ENCODE measurements at places on chromosomes 4 and X. TPM values are rescaled to one million over a fixed set of nuclear protein-coding genes. Genes with fewer than 3 reads are reported as not detected.
A peak's percentile ranks its signal among the peaks of the same experiment; 100 is the strongest.

DNA sequence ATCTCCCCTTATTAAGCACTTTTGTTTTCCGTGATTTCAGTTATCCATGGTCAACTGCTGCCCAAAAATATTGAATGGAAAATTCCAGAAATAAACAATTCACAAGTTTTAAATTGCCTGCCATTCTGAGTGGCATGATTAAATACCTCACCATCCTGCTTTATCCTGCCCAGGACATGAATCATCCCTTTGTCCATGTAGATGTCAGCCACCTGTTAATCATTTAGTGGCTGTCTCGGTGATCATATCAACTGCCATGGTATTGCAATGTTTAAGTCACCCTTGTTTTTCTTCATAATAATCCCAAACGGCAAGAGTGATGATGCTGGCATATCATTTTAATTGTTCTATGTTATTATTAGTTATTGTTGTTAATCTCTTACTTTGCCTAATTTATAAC is 79.8 kb upstream of the LHFPL1 start:
- no peak for DNase-seq

DNA sequence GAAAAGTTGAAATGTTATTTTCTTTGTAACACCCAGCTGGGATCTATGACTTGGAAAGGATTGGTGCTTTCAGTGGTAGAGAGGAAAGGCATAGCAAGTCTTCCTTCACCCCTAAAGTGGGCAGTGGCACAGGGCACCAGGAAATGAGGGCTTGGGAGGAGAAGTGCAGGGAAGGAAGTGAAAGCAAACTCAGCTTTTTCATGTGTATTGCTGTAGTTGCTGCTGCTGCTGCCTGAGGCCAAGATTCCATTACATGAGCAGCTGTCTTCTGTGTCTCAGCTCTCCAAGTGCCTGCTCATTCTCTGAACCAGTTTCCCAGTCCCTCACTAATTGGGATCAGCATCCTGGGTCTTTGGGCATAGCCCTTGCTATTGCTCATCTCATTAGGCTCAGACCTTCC is 2.6 kb downstream of the HCCS start:
- DNase-seq: no peak

- DNase-seq: no peak
Measured at GRCh38 chr4:2787230-2788100, 5.4 kb upstream of the SH3BP2 start.

DNA sequence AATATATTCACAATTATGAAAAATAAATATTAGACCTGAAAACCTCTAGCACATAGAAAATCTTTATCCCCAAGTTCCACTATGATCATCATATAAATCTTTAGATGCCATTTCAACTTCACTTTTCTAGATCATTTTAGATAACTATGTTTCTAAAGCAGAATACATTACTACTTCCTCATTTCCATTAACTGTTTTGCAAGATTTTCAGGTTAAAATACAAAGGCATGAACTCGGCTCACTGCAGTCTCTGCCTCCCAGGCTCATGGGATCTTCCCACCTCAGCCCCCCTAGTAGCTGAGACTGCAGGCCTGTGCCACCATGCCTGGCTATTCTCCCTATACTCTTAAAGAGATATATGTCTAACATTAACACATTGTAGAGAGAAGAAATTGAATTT is 1365.9 kb upstream of the AGA start:
- no peak for DNase-seq

DNA sequence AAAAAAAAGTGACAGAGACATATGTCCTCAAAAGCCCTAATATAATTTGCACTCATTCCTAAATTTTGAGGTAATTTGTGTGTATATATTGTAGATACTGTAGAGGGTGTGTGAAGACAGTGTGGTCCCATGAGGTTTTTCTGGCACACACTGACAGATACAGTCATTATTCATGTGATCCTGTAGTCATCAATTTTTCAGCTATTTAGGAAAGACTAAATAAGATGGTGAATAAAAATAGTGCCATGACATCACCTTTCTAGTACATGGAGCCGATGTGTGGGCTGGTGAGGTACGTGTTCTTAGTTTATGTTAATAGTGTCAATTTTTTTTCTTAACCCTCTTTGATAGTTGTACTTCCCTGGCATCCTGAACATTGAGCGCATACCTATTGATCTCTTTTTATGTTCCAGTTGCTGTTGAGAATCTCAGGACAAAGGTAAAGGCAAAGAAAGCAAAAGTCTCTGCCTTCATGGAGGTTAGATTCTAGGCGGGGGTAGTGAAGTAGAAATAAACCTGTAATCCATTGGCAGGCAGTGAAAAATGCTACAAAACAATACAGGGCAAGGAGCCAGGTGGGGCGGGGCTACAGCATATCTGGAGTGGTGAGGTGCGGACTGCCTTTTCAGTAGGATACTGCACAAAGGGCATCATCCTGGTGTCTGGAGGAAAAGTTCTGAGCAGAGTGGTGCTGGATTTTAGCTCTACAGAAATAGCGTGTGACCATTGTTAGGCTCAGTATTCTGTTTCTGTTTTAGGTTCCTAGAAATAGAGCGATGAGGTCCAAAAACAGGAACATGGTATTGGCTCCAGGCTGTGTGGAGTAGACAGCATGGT is 93.8 kb downstream of the ARHGAP10 start:
- DNase-seq: peak; percentile 71

GRCh38 chrX:54411732-54412131 is 28.5 kb upstream of the TSR2 start:
- DNase-seq: no peak

DNA sequence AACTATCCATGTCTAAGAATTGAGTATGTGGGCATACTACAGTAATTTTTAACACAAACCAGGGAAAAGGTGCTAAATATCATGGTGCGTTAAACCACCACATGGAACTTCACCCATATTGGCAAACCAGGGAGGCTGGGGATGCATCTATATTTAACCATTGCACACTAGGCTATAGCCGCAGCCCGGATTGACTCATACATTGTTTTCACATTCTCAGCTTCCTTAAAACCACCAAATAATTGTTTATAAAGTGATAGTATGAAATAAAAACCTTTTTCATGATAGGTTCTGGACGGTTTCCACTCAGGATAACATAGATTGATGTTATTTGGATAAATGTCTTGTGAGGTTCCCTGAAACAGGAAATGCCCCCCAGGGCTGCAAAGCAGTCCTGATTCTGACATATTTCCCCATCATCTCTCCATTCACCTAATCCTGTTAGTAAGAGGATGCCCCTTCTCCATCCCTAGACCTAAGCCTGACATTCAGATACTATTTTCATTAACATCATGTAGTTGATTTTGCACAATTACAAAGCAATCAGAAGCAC is 7.9 kb downstream of the COL25A1 start:
- DNase-seq: no peak

DNA sequence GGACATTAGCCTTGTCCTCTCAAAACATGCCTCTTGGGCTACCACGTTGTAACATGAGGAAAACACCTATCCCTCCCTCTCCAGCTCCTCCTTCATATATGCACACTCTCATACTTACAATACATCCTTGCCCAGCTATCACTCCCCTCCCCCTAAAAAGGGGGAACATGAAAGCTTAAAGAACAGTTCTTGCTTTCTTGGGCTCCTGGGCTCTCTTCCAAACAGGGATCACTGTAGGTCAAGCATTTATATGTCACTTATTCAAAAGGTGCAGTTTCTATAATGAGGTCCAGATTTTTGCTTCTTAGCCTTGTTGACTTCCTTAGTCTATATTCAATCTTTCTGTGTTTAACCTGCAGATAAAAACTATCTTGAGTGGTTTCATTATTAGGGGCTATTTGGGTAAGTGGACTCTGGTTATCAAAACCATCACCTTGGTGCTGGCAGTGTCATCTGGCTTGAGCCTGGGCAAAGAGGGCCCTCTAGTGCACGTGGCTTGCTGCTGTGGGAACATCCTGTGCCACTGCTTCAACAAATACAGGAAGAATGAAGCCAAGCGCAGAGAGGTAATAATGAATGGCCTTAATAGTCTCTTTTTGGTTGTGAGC is 119.4 kb downstream of the AKAP4 start:
- peak; percentile 37 for DNase-seq

GRCh38 chr4:183105092-183105491 is 6.0 kb downstream of the WWC2 start:
- DNase-seq: no peak

DNA sequence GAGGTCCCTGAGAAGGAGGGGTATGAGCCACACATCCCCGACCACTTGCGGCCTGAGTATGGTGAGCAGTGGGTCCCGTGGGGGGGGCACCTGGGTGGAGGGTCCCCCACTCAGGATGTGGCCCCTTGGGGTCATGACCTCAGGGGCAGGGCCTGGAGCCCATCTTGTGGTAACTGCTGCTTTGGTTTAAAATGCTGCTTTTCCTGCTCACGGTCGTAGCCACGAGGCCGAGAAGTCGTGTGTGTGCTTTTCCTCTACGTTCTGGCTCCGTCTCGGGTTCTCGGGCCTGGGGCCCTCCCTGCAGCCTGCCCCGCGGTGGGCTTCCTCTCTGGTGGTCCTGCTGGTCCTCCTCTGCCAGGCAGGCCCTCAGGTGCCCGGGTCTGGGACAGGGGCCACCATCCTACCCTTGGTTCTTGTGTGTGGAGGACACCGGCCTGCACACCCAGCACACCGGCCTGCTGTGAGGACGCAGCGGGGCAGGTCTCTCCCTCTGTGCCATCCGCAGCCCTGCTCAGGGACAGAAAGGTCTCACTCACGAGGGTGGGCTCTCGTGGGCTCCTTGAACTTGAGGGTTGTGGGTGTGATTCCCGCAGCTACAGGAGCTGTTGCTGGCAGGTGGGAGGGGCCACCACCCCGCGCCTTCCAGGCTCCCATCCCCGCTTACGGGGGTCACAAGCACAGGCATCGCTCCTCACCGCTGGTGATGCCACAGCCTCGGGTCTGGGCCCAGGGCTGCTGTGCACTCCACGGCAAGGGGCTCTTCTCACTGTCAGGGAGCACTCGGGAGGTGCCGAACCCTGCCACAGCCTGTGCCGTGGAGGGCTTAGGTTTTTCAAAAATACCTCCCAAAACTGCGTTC is 19.6 kb downstream of the UVSSA start:
- DNase-seq: no peak

GRCh38 chrX:11579636-11580600 is 85.8 kb downstream of the ARHGAP6 start:
- peak; percentile 17 for DNase-seq

DNA sequence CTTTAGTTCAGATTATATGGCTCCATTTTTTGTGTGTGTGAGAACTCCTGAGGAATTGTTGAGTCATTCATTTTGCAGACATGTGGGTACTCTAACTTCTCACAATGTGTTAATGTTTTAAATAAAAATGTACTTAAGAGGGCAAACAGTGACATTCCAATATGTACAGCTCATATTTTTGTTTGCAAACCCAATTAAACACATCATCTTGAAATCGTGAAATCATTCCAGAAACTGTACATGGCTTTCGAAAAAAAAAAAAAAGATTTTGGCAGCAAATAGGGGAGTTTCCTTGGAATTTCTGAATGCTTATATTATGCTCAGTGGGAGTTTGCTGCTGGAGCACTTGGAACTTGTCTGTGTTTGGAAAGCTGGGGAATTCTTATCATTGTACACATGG is 85.0 kb downstream of the HPGD start:
- peak; percentile 94 for DNase-seq

DNA sequence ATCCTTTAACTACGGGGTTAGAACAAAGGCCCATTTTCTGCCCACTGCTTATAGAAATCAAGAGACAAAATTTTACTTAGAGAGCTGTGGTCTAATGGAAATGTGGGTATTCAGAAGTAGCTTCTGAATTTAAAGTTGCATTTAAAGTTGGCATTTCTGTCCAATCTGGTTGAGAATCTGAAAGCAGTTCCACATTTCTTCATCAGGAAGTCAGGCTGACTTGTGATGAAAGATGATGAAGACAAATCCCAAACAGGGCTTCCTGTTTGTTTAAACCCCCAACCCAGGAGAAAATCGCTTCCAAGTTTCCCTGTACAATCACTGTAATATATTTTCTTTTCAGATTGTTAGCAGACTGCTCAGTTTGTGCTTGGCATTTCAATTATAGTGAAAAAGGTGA is 345.3 kb downstream of the SPRY1 start:
- DNase-seq: peak; percentile 31

DNA sequence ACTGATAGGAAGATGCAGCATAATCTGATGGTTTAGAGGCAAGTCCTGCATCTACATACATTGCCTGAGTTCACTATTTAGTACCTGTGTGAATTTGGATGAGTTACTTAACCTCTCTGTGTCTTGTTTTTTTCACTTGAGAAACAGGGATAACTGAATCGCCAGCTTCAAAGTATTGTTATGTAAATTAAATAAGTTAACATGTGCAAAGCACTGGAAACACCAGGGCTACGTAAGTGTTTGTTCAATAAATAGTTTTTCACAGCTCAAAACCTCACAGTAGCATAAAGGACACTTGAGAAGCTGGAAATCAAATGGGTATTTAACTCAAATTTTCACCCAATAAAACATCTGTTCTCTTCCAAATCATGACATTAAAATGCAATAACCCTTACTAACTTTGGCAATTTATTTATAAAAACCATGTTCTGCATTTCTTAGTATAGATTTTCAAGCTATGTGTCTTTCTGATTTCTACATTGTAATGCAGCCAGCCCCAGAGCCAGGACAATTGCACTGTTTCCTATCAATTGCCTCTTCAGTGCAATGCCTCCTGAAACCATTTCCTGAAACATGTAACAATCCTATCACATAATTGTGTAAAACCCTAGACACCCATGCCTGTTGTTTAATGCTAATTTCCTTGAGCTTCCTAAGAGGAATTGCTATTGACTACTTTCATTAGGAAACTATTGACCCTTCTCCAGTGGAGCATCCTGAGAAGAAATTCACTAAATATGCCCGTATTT is 177.1 kb downstream of the UNC5C start:
- DNase-seq: no peak

- DNase-seq: peak; percentile 81
Measured at GRCh38 chr4:72858328-72858727, 211.2 kb downstream of the COX18 start.

BTK gene
- not detected for total RNA-seq

TRIM61 gene
- 2.5 TPM for total RNA-seq
